ENCODE measurements at places on chromosomes 7 and 10.

GRCh38 chr10:84907461-84908009, 579.1 kb downstream of the CCSER2 start:
- no peak for DNase-seq

GRCh38 chr10:69102440-69102839, 14.5 kb downstream of the SRGN start:
- DNase-seq: no peak

GRCh38 chr7:15515252-15515651, 46.6 kb downstream of the AGMO start:
- no peak for DNase-seq

GRCh38 chr10:29392376-29393021, 103.6 kb downstream of the LYZL1 start:
- DNase-seq: no peak

DNA sequence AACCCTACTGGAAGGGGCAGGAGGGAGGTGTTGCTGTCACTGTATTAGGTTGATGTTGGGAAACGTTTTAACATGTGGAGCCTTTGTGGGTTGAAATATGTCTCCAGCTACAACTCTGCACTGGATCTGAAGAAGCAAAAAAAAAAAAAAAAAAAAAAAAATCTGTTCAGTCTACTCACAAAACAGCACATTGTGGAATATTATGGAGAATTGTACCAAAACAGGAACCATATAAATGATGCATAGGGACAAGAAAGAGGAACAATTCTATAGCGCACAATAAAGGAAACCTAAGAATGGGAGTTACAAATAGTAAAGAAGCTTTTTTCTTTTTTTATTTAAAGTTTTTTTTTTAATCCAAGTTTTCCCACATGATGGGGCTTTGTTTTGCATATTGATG, 63.8 kb downstream of the CCSER2 start:
- DNase-seq: no peak

GRCh38 chr10:103667356-103667755, 173.9 kb downstream of the NEURL1 start:
- DNase-seq: no peak

DNA sequence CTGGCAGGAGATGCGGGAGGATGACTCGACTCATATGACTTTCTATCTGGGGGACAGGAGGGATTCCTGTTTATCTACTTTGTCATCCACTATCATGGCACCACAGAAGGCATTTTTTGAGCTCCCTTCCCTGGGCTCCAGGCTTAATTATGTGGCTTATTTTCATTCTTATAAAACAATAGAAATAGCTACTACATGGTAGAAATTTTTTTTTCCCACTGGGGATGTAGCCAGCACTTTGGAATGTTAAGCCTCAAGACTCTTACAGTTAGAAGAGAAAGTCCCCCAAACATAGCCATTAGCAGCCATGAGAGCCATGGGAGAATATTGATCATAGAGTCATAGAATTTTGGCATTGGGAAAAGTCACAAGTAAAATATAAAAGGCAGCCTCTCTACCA, 14.6 kb upstream of the FAM180A start:
- DNase-seq: no peak

- DNase-seq: no peak
These were observed 4.8 kb downstream of the INA start for GRCh38 chr10:103281753-103282152.

DNA sequence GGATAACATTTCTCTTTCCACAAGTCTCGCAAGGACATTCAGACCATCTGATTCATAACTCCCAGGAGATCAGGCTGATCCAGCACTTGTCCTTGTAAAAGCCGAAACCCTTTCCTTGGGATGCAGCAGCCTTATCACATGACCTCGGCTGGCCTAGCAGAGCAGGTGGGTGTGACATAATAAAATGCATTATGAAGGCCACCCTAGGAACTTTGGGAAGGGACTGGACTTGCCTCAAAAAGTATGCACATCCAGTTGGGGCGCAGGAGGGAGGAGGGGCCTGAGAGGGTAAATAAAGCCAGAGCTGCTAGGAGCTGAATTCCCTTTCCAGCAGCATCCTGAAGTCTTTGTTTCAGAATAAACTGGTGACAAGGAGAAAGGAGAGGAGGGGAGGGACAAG, 260.8 kb downstream of the SNX13 start:
- DNase-seq: no peak

- no peak for DNase-seq
These were observed 23.2 kb downstream of the GPR141 start for GRCh38 chr7:37706804-37707203.

DNA sequence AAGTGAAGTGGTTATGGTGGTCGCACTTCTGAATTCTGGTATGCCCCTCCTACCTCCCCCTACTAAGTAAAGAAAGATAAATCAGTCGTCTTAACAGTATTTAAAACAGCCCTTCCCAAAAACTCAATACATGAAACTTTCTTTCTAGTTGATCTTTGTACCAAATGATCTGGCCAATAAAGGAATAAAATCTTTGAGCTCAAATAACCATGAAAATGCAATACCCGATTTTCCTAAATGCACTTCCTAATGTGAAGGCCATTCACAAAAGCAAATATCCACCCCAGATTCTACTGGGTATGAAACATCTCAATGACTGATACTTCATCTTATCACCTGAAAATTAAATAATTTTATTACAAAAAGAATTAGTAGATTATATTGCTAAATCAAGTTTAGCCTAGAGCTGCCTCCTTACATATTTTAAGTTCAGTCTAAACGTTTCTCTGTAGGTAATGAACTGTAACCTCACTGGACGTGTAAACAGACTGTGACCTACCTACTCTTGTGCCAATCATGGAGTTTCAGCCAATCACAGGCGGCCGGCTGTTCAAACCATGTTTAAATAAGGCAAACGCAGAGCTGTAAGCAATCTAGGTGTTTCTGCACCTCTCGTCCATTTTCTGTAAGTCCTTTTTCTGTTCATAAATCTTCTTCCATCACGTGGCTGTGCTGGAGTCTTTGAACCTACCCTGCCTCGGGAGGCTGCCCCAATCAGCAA, 146.9 kb upstream of the AKR1E2 start:
- no peak for DNase-seq

DNA sequence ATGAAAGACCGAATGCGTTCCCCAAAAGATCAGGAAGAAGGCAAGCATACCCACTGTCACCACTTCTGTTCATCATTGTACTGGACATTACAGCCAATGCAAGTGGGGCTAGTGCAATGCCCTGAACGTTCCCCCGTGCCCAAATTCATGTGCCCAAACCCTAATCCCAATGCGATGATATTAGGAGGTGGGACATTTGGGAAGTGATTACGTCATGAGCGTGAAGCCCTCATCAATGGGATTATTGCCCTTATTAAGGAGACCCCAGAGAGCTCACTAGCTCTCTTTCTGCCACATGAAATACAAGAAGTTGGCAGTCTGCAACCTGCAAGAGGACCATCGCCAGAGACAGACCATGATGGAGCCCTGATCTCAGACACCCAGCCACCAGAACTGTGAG, 511.4 kb upstream of the TPK1 start:
- no peak for DNase-seq

- DNase-seq: no peak
These were observed 133.5 kb downstream of the GRID1 start for GRCh38 chr10:86233131-86233530.

DNA sequence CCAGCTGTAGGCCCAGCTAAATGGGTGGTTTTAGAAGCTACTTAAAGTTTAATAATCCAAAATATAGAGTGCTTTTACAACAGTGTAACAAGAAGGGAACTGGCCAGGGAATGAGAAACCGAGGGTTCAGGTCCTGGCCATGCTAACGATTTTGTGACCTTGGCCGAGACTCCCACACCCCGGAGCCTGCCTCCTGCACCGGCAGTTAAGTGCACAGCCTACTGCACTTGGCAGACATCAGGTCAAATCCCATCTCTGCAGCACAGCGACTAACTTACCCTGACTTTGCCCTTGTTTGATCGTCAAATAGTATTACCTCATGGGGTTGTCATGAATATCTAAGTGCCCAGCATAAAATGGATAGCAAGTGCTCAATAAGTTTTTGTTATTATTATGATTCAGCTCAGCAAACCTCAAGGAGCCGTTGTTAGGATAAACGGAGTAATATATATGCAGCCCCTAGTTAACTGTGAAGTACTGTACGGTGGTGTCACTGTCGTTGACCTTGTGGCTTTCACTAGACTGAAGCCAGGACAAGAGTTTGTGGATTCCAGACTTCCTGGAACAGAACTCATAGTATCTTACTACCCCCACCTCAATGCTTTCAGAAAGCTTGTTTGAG, 35.5 kb downstream of the LYZL1 start:
- no peak for DNase-seq

GRCh38 chr10:120634659-120635058, 177.6 kb downstream of the PLPP4 start:
- DNase-seq: no peak
